ENCODE measurements at places on chromosomes 16 and 17. TPM values are rescaled to one million over a fixed set of nuclear protein-coding genes. Genes with fewer than 3 reads are reported as not detected.
A peak's percentile ranks its signal among the peaks of the same experiment; 100 is the strongest.

DNA sequence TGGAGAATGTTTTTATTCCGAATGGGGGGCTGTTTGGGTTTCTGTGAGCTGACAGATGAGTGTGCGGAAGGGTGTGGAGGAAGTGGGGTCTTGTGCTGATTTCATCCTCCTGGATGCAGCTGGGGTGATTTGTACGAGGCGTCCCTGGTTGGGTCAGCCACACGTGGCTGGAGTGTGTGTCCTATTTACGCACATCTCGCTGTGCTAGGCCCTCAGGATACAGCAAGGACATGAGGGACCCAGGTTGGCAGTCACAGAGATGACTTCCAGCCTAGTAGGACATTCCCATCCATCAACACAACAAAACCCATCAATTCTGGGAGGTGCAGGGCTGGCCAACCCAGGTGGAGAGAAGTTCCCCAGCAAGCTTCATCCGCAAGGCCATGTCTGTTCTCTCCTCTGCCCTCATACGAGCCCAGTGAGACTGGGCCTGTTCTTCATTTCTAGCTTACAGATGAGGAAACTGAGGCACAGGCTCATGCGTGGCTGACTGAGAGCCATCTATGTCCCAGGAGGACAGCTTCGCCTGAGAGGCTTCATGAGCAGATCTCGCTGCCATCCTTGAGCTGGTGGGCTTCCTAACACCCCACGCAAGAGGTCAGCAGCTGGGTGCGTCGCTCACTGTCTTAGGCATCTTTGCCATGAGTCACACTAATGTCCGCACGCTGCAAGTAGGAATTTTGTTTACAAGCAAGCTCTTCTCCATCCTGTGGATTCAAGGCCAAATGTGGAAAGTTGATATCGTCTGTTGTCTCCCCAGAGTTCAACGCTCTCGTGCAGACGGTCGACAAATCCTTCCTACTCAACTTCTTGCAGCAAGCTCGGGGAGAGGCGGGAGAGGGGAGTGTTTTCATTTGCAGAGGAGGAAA, 24.4 kb downstream of the IRF8 start:
- no peak for DNase-seq

DNA sequence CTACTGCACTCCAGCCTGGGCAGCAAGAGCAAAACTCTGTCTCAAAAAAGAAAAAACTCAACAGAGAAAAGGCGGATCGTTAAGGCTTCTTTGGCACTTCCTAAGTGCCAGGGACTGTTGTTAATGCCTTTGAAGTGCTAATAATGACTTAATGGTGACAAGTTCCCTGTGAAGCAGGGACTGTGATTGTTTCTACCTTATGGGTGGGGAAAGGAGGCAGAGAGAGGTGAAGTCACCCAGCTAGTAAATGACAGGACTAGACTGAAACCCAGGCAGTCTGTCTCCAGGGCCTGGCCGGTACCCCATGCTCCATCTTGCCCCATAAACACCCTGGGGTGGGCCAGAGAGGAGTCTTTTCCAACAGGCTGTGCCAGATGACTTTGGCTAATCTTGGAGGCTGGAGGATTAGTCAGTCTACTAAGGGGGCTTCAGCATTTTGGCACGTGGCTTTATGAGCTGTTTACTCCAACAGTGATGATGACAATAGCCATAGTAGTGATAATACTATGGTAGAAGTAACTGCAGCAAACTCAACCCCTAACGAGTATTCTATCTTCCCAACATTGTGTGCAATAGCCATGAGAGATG, 26.9 kb downstream of the ABCC1 start:
- no peak for DNase-seq

DNA sequence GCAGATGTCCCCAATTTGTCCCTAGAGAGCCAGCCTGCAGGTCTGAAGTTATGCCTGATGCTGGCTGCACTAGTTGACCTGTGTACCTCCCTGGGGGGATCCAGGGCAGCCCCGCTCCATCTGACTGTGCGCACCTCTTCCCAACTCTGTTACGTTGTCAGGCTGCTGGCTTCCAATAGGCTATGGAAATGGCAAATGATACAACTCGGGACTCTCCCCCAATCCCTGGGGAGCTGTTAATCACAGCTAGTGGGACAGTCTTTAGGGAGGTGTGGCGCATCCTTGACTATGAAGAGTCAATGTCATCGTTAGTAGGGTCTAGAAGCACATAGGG, 30.1 kb downstream of the GPRC5B start:
- no peak for DNase-seq

TEKT1 gene
- total RNA-seq: not detected

DNA sequence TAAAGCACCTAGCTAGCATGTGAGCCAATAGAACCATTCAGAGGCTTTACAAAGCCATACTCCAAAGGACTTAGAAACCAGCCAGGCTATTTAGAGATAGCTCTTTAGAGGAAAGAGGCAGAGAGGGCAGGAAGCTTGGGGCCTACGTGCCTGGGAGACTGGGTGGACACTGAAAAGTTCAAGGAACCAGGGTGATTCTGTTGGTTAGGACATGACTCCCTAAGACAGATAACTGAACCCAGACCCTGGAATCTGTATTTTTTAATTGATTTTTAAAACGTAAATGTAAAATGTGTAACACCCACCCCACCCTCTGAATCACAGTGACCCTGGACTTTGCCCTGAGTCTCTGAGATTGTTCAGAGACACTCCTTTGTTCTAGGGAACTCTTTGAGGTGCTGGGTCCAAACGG, 16.1 kb upstream of the GNA13 start:
- no peak for DNase-seq

- no peak for DNase-seq
Measured at GRCh38 chr17:31753011-31753410, 106.0 kb downstream of the COPRS start.

MYL4 gene
- total RNA-seq: 4,221 TPM

DNA sequence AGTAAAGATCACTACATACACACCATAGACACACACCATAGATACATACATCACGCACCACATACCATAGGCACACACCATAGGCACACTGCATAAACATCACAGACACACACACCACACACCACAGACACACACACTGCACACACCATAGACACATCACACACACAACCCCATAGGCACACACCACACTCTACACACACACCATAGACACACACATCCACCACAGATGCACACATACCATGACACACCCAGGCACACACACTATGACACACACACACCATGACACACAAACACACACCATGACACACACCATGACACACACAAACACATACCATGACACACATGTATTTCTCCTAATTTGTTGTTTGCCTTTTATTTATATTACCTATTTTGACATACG, 14.1 kb downstream of the TBC1D16 start:
- no peak for DNase-seq

DNA sequence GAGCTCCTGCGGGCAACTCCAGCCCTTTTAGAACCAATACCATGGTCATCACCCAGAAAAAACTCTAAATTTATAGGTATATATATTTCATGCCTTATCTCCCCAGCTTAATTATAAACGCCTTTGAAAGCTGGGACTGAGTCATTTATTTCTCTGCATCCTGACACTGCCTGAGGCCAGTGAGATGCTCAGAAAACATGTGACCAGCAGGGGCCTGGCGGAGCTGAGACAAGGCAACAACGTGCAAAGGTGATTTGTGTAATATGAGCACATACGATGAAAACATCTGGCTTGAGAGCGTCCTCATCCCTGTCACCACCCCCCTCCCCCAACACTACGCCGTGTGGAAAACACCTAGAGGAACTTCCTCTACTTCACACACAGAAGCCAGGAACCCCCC, 22.7 kb downstream of the NXN start:
- no peak for DNase-seq

- DNase-seq: no peak
Measured at GRCh38 chr17:50767446-50767845, at the start of gene ANKRD40CL. ANKRD40CL (minus strand) TSS chr17:50767518; CDS start chr17:50766913, 605 bp downstream.

DNA sequence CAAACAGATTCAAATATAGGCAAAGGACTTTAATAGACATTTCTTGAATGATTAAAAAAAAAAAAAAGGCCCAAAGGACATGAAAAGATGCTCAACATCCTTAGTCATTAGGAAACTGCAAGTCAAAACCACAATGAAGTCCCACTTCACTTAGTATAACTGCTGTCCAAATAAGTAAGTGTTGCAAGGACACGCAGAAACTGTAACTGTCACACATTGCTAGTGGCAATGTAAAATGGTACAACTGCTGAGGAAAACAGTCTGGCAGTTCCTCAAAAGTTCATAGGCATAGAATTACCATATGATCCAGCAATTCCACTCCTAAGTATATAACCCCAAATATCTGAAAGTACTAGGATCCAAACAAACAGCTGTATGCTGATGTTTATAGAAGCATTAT, 112.7 kb downstream of the BRIP1 start:
- DNase-seq: no peak

DNA sequence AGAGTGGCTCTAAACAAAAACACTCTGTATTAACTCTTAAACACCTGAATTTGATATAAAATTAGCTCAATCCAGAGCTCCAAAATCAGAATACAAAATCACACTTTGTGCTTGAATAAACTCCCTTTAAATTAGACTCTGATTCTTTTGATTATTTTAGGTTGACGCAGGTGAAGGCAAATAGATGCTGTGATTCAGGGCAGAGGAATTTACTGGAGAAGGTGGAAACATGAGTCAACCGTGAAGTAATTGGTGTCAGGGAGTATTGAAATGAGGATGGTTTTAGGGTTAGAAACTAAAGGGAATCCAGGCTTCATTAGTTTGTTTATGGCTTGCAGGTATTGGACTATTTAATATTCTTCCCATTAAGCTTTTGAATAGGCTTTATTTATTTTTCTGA, 37.1 kb upstream of the TEKT1 start:
- no peak for DNase-seq

DNA sequence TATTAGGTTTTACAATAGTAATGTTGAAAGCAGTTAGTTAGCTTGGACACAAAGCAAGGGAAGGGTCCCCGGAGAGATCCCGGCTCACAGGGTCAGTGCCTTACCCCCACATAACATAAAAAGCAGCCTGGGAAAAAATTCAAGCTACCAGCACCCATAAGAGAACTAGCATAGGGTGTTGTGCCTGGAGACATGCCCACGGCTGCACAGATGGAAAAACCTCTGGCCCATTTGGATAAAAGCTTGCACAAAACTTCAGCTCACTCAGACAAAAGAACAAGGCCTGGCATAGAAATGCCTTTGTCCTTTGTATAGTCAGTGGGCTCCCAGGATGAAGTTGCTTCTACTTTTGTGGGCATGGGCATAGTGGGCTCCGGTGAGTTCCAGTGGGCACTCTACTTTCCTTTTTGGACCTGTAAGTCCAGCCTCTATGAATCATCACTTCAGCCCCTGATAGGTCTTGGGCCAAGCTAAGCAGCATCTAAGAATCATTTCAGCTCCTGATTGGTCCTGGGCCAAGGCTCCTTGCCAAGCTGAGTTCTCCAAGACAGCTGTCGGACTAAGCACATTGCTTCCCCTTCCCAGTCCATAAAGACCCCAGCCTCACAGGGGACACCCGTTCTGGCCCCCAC, 1.3 kb upstream of the RDM1 start:
- DNase-seq: peak; percentile 73

SMIM22 gene
- total RNA-seq: not detected

NXPH3 gene
- total RNA-seq: 3.6 TPM

- DNase-seq: peak; percentile 51
Measured at GRCh38 chr16:87550495-87550961, 51.8 kb upstream of the JPH3 start.

- DNase-seq: no peak
Measured at GRCh38 chr16:55453909-55454308, 25.1 kb upstream of the MMP2 start.

DNA sequence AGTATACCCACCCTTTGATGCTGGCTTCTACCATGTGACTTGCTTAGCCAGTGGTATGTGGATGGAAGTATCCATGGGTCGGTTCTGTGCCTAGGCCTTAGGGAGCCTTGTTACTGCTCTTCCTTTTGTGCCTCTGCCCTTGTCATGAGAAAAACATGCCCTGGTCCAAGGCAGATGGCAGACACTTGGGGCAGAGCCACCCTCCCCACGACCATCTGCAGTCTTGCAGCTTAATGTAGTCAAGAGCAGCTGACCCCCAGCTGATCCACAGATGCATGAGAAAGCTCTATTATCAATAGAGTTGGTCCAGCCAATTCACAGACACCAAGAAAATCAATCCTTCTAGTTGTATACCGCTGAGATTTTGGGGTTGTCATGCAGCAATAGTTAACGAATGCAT, 95.7 kb downstream of the SLC39A11 start:
- no peak for DNase-seq

GRCh38 chr16:69410219-69410990, 14.0 kb upstream of the CYB5B start:
- DNase-seq: no peak

- no peak for DNase-seq
Measured at GRCh38 chr16:68284847-68285246, 20.5 kb downstream of the SLC7A6 start.

SLFN14 gene
- total RNA-seq: not detected

ADORA2B gene
- total RNA-seq: 0.50 TPM

DNA sequence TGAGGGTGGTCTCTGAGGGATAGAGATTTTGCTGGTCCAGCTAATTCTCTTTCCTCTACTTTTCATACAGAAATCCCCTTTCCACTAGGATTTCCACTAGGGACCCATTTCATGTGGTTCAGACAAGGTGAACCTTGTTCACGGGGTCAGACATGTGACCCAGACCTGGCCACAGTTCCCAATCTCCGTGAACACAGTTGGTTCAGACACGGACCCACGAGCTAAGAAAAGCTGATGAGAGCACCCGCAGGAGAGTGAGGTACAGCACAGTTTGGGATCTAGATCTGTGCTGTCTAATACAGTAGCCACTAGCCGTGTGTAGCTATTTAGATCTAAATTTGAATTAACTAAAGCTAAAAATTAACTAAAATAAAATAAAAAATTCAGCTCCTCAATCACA, 88.1 kb downstream of the AXIN2 start:
- no peak for DNase-seq

DNA sequence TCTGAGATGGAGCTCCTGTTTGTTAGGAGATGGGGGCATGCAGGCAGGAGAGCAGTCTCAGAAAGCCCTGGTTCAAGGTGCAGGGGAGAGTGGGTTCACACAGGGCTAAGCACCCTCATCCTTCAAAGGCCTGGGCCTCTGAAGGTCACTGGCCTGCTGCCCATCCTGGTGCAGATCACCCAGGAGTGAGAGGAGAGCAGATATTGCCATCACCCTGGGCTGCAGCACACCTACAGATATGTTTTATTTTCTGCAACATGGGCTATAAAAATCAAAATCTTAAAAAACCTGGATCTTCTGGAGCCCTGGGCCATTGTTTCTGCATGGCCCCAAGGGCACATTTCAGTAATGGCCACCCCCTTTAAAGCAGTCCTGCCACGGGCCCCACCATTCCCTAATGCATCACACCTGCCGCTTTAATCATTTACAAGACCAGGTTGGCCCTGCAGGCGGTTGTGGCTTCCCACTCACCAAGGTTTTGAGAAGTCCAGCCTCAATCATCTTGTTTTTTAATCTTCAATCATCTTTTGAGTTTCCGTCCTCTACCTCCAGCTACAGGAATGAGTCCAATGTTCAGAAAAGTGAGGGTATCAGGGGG, 20.4 kb upstream of the NUP93 start:
- DNase-seq: no peak

SMPD3 gene
- total RNA-seq: 1.3 TPM

SMIM5 gene
- total RNA-seq: 11.4 TPM

CD300H gene
- not detected for total RNA-seq

TBC1D3I gene
- total RNA-seq: 0.18 TPM
